ENCODE measurements at places on chromosomes 5 and 9.

DNA sequence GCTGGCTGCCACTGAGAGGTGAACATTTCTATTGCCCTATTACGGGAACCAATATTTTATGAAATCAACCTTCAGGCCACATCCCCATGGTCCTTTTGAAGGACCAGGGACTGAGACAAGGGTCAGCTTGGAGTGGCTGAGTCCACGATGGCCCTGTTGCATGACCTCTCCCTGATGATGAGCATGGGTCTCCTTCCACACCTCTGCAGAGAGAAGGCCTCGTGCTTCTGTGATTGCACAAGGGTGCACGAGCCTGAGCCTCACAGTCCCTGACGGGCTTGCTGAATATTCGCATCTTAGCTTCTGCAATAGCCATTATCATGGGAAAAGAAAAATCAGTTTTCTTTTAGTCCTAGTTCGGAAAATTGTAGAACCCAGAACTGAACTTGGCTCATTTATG is 255.0 kb upstream of the IRX2 start:
- no peak for DNase-seq

DNA sequence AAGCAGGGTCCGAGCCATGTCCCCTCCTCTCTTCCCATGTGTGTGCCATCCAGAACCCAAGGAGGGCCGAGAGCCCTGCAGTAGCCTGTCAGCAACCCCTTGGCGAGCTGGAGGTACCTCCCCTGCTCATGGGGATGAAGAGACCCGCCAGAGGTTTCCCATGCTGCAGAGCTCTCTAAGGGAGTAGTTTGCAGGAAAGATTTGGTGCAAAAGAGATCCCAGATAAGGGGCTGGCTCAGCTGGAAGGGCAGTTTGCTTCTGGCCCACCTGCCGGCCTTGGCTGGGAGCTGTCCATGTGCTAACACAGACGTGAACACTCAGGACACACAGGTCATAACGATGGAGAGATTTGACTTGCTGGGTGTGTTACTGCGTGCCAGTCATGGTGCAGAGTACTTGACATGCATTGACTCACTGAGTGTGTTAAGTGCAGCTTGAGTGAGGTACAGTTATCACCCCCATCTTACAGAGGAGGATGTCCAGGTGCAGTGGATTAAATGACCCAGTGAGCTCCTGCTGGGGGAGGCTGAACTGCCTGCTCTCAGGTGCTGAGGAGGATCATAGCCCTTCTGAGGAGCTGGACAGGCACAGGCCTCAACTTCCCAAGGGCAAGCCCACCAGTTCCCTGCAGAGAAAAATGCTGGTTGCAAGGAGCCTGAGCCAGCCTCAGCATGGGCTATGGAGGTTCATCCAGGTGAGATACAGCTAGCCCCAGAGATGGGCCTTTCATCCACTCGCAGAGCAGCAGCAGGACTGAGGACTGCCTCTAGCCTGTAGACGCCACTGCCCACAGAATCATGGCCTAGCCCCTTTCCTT is 6.3 kb upstream of the SLC25A48 start:
- DNase-seq = no peak

- no peak for DNase-seq
Measured at GRCh38 chr9:2758898-2759510, 41.7 kb downstream of the KCNV2 start.

DNA sequence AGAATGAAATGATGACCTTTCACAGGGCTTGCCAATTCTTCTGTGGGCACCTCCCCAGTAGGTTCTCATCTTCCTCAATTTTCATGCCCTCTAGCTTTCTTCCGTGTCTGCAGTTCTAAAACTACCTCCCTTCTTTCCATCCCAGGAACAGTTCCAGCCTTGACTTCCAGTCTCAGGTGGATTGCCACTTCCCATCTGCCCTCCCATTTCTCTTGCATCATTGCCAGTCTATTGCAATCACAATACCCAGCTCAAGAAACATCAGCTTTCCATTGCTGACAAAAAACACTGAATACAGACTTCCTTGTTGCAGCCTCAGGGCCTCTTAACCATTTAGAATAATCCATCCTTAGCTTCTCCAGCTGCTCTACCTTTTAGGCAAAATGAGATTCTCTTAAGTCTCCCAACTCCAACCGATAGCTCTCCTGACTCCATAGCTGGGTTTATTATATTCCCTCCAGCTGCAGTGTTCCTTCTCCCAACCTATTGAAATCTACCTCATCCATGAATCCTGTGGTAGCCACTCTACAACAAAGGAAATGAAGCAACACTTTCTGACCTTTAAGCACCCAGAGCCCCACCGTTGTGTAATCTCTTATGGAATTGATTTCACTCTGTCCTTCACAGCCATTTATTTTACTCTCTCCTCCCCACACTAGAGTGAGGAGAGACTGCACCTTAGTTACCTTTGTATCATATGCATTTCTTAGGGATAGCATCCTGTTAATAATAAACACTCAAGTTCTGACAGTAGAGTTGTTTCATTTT is 75.6 kb upstream of the PCA3 start:
- no peak for DNase-seq

DNA sequence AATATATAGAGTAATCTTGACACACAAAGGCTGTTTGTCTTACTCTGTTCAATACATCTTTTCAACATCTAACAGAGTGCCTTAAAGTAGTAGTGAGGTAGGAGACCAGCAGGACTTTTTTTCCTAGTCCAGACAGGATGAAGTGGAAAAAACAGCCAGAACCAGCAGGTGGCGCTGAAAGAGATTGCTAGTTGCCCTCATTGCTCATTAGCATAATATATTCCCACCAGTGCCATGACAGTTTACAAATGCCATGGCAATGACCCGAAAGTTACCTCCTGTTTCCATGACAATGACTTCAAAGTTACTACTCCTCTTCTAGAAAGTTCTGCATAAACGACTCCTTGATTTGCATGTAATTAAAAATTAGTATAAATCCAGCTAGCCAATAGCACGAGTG is 387.4 kb downstream of the ACTL7B start:
- no peak for DNase-seq

GRCh38 chr5:42877431-42877830 is 65.7 kb upstream of the SELENOP start:
- DNase-seq = no peak

- DNase-seq = no peak
Measured at GRCh38 chr5:1124205-1125029, 12.6 kb upstream of the SLC12A7 start.

DNA sequence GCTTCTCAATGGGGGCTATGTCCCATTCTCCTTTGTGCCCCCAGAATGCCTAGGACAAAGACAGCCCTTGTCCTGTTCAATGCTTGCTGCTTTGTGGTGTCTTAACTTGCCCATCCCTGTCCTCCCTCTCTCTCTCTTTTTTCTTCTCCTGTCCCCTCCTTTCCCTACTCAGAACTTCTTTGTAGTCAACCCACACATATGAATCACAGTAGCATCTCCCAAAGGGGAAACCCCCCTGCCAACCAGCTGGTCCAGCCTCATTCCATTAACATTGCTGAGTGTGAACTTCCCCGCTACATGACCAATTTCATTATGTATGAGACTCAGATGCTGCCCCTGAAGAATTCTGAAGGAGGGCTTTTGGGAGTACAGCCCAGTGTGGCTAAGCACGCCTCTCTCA is 408.3 kb downstream of the ENC1 start:
- DNase-seq = no peak

- no peak for DNase-seq
Measured at GRCh38 chr5:173895401-173896165, 7.4 kb downstream of the CPEB4 start.

DNA sequence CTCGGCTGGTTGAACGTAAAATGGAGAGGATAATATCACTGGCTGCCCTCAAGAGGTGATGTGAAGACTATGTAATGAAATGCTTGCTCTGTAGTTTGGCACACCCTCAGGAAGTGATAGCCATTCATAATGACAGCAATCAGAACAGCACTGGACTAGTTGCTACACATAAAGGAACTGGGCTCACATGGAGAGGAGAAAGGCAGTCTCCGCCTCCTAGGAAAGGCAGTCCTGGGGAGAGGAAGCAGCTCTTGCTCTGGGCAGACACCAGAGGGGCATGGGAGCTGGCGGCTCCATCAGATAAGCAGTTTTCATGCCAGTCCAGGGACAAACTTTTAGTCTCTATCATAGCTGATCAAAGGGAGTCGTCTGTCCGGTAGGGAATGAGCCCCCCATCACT is 46.9 kb downstream of the ARHGEF37 start:
- no peak for DNase-seq

GRCh38 chr5:38448568-38449350 is 107.7 kb downstream of the LIFR start:
- no peak for DNase-seq

DNA sequence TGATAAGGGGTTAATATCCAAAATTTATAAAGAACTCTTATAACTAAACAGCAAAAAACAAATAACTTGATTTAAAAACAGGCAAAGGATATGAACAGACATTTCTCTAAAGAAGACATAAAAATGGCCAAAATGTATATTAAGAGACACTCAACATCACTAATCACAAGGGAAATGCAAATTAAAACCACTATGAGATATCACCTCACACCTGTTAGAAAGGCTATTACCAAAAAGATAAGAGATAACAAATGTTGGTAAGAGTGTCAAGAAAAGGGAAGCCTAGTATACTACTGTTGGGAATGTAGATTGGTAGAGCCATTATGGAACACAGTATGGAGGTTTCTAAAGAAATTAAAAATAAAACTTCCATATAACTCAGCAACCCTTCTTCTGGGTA is 19.4 kb upstream of the SH3TC2 start:
- no peak for DNase-seq

DNA sequence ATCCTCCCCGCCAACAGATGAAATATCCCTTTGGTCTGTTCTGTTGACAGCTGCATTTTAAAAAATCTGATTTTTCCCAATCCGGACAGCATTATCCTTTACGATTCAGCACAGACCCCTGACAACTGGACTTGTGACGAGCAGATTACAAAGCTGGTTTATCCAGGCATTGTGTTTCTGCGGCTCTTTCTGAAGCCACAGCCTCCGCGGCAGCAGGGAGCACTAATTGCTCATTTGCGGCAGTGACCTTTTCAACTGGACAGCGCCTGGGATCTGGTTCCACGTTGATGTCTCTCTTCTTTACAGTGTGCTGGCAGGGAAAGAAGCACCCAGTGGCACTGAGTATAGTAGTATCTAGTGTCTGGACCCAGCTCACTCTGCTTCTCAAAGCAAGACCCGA is 351.2 kb downstream of the ZNF608 start:
- no peak for DNase-seq

DNA sequence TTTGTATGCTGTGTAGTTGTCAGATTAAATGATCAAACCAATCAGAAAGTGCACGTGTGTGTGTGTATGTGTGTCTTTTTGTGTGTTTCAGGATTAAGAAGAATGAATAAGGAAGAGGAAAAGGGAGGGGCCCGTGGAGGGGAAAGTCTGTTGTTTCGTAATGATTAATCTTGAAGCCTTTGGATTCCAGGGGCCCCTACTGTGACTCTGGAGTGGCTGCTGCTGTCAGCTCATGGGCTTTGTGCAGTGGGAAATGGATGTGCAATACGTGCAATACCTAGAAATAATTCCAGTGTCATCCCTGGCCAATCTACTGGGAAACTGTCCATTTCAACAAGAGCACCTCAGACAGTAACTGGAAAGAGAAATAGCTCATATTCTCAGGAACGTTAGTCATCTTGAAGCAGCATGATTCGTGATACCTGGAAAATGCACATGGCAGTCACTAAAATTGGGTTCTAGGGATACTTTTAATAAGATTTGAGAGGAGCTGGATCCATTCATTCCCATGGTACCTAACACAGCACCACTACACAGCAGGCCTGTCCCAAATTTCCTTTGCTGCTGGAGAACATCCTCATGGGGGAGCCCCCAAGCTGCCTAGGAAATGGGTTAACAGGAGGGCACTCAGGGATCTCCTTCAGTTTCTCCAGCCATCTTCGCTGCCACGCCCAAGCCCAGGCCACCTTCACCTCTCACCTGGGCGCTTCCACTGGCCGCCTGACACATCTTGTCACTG is 186.3 kb downstream of the NR3C1 start:
- no peak for DNase-seq

GRCh38 chr9:131522257-131523085 is 8.6 kb downstream of the UCK1 start:
- DNase-seq = no peak

DNA sequence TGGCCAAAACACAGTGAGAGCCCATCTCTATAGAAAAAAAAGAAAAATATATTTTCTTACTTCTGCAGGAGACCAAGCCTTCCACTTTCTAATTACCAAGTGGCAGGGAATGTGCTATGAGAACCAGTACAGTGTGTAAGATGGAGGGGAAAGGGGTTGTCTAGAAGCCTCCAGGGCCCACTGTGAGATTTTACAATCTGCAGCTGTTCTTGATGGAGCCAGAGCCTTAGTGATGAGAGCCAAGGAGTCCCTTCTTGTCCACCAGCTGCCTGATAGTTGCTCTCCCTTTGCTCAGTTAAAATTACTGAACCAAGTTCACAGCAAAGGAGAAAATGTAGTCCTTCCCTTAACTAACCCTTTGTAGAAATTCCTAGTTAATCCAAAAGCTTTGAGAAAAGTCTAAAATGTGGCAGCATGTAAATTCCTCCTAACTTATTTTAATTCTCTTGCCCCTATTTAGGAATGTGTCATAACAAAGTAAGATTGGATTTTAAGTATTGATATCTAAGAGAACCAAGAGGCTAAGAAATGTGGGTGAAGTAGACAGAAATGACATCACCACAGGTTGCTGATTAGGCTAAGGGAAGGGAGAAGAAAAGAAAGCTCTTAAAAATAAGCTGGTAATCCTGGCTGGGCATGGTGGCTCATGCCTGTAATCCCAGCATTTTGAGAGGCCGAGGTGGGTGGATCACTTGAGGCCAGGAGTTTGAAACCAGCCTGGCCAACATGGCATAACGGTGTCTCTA is 19.3 kb downstream of the SRP19 start:
- DNase-seq = no peak

- DNase-seq = no peak
Measured at GRCh38 chr5:132831095-132831860, 831 bp upstream of the SHROOM1 start.

- no peak for DNase-seq
Measured at GRCh38 chr9:114771889-114772288, 34.0 kb downstream of the TNFSF15 start.

DNA sequence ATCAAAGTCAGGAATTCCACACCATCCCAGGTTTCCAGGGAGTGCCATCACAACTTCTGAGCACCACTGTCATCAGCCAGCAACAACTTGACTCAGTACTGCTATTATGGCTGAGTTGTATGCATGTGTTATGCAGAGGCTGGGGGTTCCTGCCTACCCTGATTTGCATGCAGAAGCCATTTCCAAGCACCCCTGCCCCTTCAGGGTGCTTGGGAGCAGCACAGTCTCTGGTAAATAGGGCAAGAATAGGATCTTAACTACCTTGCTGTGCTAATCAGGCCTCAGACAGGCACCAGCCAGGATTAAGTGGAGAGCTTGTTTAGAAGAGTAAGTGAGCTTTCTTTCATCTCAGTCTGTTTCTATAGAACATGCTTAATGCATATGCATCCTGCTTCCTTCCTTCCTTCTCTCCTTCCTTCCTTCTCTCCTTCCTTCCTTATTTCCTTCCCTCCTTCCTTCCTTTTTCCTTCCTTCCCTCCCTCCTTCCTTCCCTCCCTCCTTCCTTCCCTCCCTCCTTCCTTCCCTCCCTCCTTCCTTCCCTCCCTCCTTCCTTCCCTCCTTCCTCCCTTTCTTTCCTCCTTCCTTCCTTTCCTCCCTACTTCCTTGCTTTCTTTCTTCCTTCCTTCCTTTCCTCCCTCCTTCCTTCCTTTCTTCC is 175.7 kb downstream of the FRMD3 start:
- no peak for DNase-seq

GRCh38 chr5:55364537-55365055 is 56.8 kb downstream of the MTREX start:
- no peak for DNase-seq

All from forelimb muscle (tissue), 1 donor.